T-helper 17 cell (primary cell): ENCODE measurements at places on chromosomes 12 and 14.

- H3K4me3 ChIP-seq: no peak overlapping the region
- H3K27me3 ChIP-seq: peaks cover 12% of the 10 kb centered on the region
- no peaks in the 10 kb centered on the region for H3K36me3 ChIP-seq
- no peaks in the 10 kb centered on the region for H3K4me1 ChIP-seq
- H3K27ac ChIP-seq: no peak overlapping the region
These were observed 27.7 kb upstream of the MYL2 start for GRCh38 chr12:110948041-110948440.

DNA sequence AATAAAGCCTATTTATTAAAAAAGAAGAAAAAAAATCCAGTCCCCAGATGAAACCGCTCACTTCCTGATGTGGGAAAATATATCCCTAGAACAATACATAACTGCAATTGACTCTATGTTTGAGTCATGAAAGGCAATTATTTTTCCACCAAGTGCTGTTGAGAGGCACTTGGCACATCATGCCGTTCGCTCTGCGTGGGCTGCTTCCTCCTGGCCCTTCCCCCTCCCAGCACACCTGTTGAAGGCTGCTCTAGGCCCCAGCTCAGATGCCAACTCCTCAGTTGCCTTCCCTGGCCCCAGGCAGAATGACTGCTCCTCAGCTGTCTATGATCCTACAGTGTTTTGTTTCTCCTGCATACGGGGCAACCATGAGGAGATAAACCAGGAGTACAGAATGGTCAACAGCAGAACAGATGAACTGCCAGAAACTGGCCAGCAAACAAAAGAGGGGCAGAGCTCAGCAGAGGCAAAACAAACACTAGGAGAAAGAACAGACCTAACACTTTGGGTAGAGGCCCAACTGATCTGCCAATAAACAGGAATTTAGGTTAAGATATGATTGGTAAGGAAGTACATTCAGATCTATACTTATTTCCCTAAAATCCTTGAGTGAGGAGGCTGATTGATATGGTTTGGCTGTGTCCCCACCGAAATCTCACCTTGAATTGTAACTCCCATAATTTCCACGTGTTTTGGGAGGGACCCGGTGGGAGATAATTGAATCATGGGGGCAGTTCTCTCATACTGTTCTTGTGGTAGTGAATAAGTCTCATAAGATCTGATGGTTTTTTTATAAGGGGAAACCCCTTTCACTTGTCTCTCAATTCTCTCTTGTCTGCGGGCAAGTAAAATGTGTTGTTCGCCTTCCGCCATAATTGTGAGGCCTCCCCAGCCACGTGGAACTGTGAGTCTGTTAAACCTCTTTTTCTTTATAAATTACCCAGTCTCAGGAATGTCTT, 58.6 kb downstream of the SLC38A1 start:
- no peaks in the 10 kb centered on the region for H3K27me3 ChIP-seq
- H3K4me3 ChIP-seq: peak overlapping the region; percentile 81
- DNase-seq: no peak
- H3K4me1 ChIP-seq: peaks cover 57% of the 10 kb centered on the region

DNA sequence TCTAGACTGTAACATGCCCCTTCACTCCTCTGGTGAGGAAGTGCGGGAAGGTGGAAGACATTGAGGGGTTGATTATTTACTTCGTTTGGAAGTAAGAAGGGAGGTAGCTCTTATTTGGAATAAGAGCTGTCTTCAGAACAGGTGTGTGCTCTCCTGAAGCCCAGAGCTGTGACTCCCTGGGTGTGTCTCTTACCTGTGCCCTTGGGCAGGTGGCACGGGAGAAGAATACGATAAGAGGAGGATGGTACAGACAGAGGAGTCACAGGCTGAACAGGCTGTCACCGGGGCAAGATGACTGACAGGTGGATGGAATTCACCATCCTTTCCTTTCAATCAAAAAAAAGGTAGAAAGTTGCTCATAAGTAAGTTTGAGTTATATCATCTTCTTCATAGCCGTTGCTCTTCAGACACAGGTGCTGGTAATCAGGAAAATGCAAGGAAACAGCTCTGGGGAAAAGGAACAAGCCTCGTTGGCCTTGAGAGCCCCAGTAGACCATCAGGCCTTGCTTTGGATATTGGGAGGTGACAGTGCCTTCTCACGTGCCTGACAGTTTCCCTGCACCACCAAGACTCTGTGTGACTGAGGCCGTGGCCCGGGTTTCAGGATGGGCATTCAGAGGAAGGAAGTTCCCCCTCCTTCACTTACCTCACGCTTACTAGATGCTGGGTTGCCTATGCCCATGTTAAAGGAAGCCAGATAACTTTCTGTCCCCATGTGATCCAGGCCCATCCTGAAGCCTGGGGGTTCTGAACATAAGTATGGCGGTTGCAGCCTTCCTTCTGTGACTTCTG, 120.4 kb downstream of the ETV6 start:
- H3K27me3 ChIP-seq: no peaks in the 10 kb centered on the region
- peak overlapping the region; percentile 31 for H3K4me3 ChIP-seq
- no peak for DNase-seq
- H3K36me3 ChIP-seq: peaks cover 4% of the 10 kb centered on the region

DNA sequence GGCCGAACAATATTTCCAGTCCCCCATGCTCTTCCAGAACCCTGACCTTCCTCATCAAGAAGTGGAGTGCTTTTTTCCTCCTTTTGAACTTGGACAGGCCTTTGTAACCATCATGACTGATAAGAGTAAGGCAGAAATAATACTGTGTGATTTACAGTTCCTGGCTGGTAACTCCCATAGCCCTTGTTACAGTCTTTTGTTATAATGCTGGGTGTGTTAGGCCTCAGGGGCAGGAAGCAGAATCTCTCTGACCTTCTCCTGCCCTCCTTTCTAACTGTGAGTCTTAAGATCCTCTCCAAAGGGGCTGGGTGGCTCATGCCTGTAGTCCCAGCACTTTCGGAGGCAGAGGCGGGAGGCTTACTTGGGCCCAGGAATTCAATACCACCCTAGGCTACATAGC, 59.5 kb downstream of the BCAT1 start:
- no peak overlapping the region for H3K27ac ChIP-seq
- H3K27me3 ChIP-seq: peaks cover 6% of the 10 kb centered on the region
- DNase-seq: no peak
- H3K4me3 ChIP-seq: no peak overlapping the region

GRCh38 chr14:70594461-70594860, 6.0 kb downstream of the MED6 start:
- H3K4me1 ChIP-seq: peaks cover 13% of the 10 kb centered on the region
- H3K27ac ChIP-seq: no peak overlapping the region
- peaks cover 8% of the 10 kb centered on the region for H3K36me3 ChIP-seq

DNA sequence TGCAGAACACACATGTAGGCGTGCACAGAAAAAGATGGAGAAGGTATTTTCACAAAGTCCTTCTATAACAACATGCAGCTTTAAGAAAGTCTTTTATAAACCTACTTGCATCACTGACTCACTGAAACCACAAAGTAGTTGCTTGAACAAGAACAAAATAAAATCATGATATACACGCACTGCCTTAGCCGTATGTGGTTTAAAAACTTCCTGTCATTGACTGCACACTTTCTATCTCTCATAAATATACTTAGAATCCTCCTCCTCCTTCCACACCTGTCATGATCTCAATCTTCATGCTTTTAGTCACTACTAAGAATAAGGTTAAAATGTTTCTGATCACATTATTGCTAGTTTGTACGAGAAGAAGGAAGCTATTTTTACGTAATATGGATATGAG, 31.8 kb upstream of the RAD51AP1 start:
- peaks cover 10% of the 10 kb centered on the region for H3K36me3 ChIP-seq
- H3K27ac ChIP-seq: peak overlapping the region; percentile 92
- H3K27me3 ChIP-seq: no peaks in the 10 kb centered on the region
- peaks cover 21% of the 10 kb centered on the region for H3K4me1 ChIP-seq
- H3K4me3 ChIP-seq: peak overlapping the region; percentile 90
- DNase-seq: no peak

DNA sequence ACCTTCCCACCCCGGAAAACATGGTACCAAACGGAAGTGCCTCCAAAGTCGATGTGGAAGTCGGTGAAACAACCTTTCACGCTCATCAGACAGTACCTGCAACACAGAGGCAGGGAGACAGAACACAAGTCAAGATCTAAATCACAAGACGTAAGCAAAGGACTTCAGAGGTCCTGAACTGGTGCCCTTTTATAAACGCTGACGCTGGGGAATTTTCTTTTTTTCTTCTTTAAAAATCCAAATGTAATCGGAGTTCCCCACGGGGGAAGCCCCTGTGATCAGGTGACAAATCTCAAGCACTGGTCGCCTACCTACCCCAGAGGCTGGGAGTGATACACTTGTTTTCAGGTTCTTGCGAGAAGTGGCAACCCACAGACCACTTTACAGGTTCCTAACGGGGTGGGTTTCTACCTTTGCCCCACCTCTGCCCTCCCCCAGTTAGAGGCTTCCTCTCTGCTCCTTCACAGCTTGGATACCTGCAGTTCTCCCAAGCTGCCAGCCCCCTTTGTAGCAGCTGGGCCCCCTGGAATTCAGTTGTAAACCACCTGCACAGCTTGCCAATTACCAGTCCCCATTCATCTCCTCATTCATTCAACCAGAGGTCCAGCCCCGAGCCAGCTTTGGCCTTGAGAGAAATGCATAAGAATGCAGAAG, 46.2 kb downstream of the KDM2B start:
- peaks cover 5% of the 10 kb centered on the region for H3K36me3 ChIP-seq
- H3K27me3 ChIP-seq: no peaks in the 10 kb centered on the region
- H3K4me1 ChIP-seq: peaks cover 49% of the 10 kb centered on the region
- peak overlapping the region; percentile 99 for H3K27ac ChIP-seq
- DNase-seq: peak; percentile 64

- peaks cover 59% of the 10 kb centered on the region for H3K27me3 ChIP-seq
- H3K36me3 ChIP-seq: no peaks in the 10 kb centered on the region
- no peak overlapping the region for H3K27ac ChIP-seq
These were observed 233.0 kb downstream of the RGS6 start for GRCh38 chr14:72165229-72165698.

DNA sequence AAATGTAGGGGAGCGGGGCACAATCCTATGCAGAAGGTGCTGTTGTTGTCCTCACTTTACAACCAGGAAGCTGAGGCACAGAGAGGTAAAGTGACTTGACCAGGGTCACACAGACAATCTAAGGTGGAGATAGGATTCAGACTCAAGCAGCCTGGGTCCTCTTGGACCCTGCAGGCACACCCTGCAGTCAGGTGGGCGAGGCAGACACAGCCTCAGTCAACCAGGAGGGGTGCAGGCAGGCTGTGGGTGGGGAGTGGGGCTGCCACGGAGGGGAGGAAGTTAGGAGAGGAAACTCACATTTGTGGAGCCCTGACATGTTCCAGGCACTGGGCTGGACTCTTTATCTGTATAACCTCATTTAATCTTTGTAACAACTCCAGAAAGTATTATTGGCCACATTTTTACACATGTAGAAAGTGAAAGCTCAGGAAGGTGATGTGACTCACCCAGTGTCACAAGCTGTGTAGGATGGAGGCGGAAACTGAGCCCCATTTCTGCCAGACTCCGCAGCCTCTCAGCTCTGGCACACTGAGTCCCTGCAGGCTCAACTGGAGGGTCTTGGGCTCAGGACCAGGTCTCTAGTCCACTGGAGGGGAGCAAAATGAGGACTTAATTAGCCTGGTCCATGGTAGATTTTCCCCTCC, 24.9 kb upstream of the CHGA start:
- no peak for DNase-seq
- no peaks in the 10 kb centered on the region for H3K36me3 ChIP-seq
- no peak overlapping the region for H3K4me3 ChIP-seq
- peaks cover 16% of the 10 kb centered on the region for H3K4me1 ChIP-seq
- H3K27me3 ChIP-seq: peaks cover 41% of the 10 kb centered on the region

DNA sequence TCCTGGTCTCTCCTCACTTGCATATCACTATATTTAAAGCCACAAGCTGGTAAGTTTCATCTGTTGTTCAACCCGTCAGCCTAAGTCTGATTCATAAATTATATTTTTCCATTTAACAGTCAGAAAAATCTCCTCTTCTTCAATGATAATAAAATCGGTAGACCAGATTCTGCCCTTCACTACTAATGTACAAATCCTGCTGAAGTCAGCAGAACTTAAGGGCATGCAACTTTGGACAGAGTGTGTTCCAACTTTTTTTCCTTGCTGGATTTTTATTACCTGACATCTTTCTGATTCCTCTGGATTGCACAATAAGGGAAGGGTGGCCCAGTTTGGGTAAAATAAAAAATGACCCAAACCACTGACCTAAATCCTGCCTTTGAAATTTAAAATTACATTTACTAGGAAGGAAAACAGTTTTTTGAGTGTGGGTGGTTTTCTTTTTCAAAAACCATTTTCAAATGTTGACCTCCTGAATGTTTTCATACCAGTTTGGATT, 125.4 kb upstream of the DIO2 start:
- H3K36me3 ChIP-seq: no peaks in the 10 kb centered on the region
- H3K27ac ChIP-seq: no peak overlapping the region
- no peak for DNase-seq
- H3K4me3 ChIP-seq: no peak overlapping the region
- no peaks in the 10 kb centered on the region for H3K4me1 ChIP-seq
- H3K27me3 ChIP-seq: no peaks in the 10 kb centered on the region

- no peaks in the 10 kb centered on the region for H3K27me3 ChIP-seq
- peaks cover 6% of the 10 kb centered on the region for H3K36me3 ChIP-seq
- no peak for DNase-seq
- peak overlapping the region; percentile 83 for H3K27ac ChIP-seq
- peaks cover 30% of the 10 kb centered on the region for H3K4me1 ChIP-seq
These were observed 33.0 kb downstream of the CDKL1 start for GRCh38 chr14:50363714-50364111.

DNA sequence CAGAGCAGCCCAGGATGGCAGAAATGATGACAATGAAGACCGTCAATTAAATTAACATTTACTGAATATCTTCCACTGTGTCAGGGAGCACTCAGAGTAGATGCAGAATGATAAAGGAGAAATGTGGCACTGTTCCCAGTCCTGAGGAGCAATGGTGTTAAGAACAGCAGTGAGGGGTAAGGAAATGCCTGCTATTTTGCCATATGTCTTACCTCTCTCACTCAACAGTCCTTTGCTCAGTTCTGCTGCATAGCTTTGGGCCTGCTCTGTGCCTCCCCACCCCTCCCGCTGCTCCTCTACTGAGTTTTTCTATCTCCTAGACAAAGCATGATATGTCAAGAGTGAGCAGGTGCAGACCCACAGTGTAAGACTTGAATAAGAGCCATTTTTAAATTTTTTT, 318.8 kb downstream of the NAV3 start:
- no peak overlapping the region for H3K27ac ChIP-seq
- H3K36me3 ChIP-seq: no peaks in the 10 kb centered on the region
- no peaks in the 10 kb centered on the region for H3K4me1 ChIP-seq

DNA sequence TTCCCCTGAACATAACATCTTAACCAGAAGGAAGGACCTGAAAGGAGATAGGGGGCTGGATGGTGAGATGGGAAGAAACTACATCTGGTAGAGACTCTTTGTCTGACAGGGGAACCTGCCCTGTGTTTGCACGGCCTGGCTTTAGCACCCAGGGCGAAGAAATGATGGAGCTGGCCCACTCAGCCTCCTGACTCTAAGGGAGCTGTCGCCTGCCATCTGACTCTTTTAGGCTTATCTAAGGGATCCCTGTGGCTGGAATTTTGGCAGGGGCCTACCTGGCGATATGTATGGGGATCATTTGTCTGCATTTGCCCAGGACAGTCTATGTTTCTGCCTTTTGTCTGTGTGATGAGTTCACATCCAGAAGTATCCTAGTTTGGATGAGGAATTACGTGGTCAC, 15.6 kb upstream of the CACNA2D4 start:
- H3K36me3 ChIP-seq: peaks cover 5% of the 10 kb centered on the region
- H3K27me3 ChIP-seq: no peaks in the 10 kb centered on the region
- no peak for DNase-seq
